ENCODE measurements at places on chromosomes 1 and 21.
A peak's percentile ranks its signal among the peaks of the same experiment; 100 is the strongest.

- no peak for ATAC-seq
These were observed 239.5 kb downstream of the TGFB2 start for GRCh38 chr1:218584418-218585155.

DNA sequence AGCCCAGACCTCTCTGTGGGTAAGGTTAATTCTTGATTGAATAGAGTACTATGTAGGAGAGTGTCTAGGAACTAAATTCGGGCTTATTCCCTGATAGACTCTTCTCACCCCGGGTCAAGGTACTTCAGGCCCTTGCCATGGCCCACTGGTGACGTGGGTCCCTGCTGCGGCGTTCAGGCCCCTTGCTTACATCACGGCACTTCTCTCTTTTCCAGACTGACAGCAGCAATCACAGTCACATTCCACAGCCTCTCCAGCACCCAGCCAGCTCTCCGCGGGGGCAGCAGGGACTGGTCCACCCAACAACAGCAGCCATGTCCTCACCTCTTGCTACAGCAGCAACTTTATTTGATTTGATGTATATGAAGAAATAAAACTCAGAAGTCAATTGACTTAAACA, 401.2 kb upstream of the VAMP3 start:
- no peak for ATAC-seq

- ATAC-seq, result no peak
These were observed 181.6 kb downstream of the KIF26B start for GRCh38 chr1:245336149-245336983.

DNA sequence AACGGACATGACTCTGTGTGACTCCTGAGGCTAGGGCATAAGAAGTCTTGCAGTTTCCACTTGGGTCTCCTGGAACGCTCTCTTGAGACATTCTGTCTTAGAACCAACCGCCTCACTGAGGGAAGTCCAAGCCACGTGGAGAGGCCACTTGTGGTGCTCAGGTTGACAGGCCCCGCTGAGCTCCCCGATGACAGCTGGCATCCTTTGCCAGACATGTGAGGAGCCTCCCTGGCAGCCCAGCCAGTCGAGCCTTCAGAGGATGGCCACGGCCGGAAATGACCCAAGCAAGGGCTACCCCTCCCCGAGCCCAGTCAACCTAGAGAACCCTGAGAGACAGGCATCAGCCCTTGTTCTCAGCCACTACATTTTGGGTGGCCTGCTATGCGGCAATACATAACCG, 20.7 kb downstream of the PLEKHA6 start:
- ATAC-seq, result no peak

- ATAC-seq, result no peak
These were observed 64.9 kb downstream of the TNR start for GRCh38 chr1:175678471-175678870.

- no peak for ATAC-seq
These were observed 21.7 kb downstream of the CACNA1S start for GRCh38 chr1:201090541-201090940.

DNA sequence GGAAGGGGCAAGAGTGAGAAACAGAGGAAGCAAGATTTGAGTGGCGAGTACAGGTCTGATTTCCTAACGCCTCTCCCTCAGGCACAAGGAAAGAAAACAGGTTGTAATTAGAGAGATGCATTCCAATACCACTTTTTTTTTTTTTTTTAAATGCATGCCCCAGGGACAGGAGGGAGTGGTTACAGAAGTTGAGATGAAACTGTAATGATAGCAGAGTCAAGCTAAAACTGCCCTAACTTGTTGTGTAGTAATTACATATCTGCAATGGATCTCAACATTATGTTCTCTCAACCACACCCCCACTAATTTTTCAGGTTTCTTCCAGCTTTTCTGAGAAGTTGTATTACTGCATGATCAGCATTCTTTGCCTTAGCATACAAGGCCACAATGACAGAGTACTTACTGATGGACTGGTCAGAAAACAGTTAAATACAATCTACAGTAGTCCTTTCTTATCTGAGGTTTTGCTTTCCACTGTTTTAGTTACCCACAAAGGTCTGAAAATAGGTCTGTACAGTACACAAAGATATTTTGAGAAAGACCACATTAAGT, 5.5 kb downstream of the ETV3 start:
- no peak for ATAC-seq

DNA sequence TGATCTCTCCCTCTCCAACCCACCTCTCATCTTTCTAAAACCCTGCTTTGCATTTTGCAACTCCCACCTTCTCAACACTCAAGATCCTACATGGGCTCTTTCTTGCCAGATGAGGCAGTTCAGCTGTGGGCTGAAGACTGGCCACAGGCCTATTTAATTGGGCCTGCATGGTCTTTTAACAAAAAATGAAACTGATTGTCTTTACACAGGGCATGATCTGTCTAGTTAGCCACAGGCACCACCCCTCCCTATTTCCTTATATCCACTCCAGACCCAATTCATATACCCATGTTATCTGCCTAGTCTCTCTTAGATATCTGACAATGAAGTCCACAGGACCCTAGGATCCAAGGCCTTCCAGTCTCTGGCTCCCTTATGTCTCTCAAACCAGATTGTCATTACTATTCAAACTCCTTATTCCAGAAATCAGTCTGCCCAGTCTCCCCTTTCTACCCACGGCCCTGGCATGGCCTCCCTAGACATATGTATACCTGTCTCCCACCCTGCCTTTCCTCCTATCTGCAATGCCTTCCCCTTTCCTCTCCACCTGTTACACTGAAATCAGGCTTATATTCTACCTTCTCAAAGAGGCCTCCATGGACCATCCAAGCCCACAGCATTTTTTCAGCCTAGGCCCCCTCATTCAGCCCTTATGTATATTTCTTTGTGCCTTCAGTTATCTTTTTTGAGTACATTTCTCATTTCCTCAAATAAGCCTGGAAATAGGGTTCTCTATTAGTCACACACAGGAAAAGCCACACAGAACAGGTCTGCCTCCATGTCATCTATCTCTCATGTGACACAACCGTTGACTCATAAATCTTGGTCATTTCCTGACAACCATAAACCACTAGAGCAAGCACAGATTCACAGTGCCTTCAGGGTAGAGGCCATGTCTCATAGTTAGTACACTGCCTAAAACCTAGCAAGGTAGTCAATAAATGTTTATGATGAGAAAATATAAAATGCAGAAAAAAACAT, 39.0 kb downstream of the LPAR3 start:
- ATAC-seq, result peak; percentile 35

DNA sequence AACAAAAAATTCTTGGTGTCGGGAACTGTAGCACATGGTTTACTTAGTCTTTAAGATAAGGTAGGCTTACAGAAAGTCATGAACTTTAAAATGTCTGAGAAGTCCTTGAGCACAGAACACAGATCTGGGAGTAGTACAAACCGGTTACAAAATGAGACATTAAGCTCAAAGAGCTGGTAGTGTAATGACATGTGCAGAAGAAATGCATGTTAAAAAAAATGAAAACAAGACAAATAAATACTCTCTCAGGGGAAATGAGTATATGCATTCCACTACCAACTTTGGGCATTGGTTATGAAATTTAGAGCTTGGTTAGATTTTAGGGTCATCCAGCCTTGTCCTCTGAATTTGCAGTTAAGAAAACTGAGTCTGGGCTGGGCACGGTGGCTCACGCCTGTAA, 91.5 kb upstream of the F3 start:
- no peak for ATAC-seq

- no peak for ATAC-seq
These were observed 6.9 kb upstream of the A3GALT2 start for GRCh38 chr1:33327587-33328325.

DNA sequence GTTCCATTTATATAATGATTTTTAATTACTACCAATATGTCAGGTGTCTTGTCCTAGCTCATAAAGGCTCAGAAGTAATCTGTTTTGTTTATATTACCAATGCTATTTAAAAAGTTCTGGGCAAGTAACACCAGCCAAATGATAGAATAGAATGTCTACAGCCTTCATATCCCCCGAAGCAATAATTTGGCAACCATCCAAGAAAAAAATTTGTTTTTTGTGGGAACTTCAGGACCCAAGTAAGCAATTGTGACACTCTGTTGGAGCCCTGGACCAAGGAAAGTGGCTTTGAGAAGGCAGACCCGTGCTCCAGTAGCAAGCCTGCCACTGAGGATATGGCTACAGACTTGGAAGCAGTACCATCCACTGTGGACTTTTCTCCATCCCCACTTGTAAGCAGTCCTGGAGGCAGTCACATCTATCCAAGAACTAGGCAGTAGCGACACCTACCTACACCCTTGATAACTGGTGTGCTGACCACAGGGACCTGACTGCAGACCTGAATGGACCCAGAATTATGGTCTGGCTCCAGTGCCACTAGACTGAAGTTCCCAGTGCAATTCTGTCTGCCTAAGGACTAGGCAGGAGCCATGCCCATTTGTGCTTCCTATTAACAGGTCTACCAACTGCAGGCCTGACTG, 870.7 kb upstream of the ADGRL2 start:
- no peak for ATAC-seq

DNA sequence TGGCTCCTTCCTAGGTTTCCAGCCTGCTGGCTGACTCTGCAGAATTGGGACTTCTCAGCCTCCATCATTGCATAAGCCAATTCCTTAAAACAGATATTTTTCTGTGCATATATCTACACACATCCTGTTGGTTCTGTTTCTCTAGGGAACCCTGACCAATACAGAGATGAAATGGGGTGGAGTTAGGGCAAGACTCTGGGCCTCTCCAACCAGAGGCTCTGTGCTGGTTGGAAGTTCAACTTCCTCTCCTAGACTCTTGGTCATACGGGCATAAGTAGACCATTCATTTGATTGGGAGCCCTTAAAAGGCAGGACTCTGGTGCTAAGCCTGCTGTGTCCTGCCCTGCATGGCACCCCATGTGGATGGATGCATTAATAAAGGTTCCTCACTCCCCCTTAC, 55.0 kb downstream of the CNIH3 start:
- ATAC-seq, result no peak

DNA sequence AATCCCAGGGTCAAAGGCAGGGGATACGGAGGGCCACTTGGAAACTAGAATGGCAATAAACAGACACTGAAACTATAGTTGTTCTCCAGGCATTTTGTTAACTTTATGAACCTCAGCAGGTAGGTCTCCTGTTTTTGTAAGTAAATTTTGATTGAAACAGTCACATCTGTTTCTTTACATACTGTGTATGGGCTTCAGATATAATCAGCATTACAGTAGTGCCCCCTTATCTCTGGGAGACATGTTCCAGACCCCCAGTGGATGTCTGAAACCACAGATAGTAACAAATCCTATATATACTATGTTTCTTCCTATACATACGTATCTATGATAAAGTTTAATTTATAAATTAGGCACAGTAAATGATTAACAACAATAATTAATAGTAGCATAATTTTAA, 11.5 kb downstream of the STIL start:
- no peak for ATAC-seq

GRCh38 chr1:247366926-247367645, 35.4 kb upstream of the ZNF496 start:
- ATAC-seq, result no peak

GRCh38 chr1:170967042-170967910, 31.9 kb downstream of the MROH9 start:
- no peak for ATAC-seq

GRCh38 chr21:45828580-45829570, 152.7 kb upstream of the COL6A1 start:
- no peak for ATAC-seq

- no peak for ATAC-seq
These were observed 78.6 kb downstream of the SLC25A24 start for GRCh38 chr1:108121358-108122143.

- no peak for ATAC-seq
These were observed 3901.2 kb downstream of the SRGAP2C start for GRCh38 chr1:125085720-125086591.

- no peak for ATAC-seq
These were observed 16.9 kb downstream of the METTL13 start for GRCh38 chr1:171798311-171798710.
